Stomach (tissue), 19 donors: ENCODE measurements at places on chromosomes 3 and 15. TPM values are rescaled to one million over a fixed set of nuclear protein-coding genes. Genes with fewer than 3 reads are reported as not detected.

DNA sequence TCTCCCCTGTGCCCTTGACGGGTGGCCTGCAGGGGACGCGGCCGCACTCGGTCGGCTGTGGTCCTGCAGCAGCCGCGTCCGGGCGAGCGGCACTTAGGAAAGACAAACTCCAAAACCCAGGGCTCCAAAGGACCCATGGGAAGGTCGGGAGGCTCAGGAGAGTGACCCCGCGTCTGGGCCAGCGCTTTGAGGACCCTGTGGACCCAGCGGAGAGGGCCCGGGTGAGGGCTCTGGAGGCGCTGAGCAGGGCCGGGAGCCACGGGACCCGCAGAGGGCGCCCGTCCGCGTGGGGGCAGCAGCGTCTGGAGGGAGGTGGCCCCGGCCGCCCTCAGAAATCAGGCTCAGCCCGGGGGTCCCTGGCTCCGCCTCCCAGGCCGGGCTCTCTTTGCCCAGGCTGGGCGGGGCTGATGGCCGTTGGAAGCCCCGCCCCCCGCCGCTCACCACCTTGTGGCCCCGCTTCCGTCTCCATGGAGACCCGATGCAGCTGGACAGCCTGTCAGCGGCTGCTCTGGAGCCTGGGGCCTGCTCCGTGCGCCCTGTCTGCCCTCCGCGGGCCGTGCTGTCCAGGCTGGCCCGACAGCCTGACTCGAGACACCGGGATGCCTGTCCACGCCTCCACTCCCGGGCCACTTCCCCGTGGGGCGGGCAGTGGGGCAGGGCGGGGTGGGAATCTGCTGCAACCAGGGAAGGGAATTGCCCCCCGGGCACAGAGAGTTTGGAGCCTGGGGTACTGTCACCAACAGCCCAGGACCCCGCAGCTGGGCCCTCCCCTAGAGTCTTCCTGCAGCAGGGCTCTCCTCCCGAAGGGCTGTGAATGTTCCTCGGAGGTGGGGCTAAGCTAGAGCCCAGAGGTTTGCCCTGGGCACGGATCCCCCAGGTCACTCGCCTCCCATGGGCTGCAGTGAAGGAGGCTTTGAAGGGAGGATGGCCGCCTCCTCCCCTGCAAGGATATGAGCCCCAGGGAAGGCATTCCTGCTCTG, 34.8 kb upstream of the RPL32 start:
- DNase-seq: peak; percentile 62

Gene CCRL2
- not detected for total RNA-seq

DNA sequence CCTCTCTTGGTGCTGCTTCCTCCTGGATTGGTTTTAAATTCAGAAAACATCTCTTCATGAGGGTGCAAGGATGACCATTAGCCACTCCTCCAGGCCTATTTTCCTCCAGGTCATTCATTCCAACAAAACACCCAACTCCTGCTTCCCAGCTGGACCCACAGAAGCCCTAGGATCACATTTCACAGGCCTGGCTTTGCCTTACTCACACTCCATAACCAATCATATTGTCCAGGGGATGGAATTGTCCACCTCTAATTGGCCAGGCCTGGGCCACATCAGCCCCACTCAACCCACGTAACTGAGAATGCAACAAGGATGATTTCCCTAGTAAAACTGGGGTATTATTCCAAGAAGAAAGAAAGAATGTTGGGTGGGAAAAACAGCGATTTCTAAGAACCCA, 616.7 kb upstream of the SUCLG2 start:
- DNase-seq: no peak

GRCh38 chr15:76363251-76363650, 26.7 kb downstream of the ISL2 start:
- no peak for DNase-seq

GRCh38 chr3:70431911-70432310, 119.5 kb upstream of the MDFIC2 start:
- DNase-seq: no peak

- no peak for DNase-seq
Measured at GRCh38 chr3:102026656-102027055, 177.3 kb downstream of the NFKBIZ start.

- no peak for DNase-seq
Measured at GRCh38 chr3:169627073-169627472, 36.4 kb downstream of the MECOM start.

DNA sequence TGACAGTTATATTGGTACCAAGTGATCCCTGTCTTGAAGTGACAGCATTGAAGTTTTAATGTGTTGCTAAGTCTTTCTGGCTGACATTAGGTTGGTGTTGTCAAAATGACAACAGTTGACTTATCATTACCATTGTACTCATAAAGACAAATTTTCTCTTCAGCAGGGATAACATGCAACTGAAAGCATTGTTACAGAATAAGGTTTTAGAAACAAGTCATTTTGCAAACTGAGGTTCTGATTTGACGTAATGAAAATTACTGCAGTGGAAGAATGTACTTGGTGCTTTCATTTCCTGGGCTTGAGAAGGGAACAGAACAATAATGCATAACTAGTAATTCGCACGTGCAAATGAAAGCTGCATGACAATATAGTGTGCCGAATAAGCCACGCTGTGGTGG, 75.1 kb downstream of the MOBP start:
- DNase-seq: no peak

DNA sequence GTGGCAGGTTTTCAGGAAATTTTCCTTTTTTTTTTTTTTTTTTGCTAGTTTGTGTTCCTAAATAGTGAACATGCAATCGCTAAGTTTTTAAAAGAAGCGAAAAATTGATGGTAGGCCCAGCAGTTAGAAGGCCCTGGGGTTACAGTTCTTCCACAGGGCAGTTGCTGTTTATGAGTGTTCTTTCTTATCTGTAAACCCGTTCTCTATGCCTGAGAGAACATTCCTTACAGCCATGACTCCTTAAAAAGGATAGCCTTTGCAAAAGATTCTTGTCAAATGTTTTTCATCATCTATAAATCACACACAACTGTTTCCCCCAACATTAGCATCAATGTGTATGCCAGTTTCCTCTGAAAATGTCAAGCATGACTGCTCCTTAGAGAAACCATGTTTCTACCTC, 23.8 kb upstream of the MYZAP start:
- DNase-seq: no peak

Gene GHRL
- total RNA-seq: 4.1 TPM

Gene CPEB1
- total RNA-seq: 1.2 TPM

GRCh38 chr15:47364230-47365141, 352.8 kb upstream of the SEMA6D start:
- peak; percentile 17 for DNase-seq

DNA sequence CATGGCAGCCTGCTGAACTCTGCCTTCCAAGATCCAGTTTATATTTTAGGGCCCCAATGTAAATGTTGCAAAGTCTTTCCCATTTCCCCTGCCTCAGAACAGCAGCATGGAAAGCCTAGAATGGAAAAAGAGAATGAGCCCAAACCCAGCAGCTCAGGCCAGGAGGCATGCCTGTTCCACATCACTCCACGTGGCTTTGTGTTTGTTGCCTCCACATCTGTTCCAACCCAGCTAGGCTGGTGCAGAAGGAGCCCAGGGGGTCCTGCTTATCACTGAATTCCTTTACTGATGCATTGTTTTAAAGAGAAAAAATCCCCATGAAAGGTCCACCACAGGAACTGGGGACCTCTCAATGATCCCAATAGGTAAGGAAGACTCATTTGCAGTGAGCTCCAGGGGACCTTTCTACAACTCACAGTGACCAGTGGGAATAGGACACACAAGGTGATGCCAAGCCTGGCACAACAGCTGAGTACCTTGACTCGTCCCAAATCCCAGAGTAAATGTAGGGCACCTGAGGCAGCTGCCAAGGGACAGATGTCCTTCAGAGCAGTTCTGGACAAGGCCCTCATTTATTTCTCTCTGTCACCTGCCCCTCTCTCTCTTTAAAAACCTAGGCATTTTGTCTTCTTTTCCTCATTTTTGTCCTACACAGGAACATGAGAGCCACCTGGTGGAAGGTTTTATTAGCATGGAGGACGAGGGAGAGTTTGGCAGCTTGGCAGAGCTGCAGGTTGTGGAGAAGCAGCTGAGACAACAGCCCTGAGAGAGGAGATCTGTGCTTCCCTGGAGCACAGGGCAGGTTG, 41.7 kb upstream of the ADAMTS17 start:
- no peak for DNase-seq

- no peak for DNase-seq
Measured at GRCh38 chr3:178155521-178155920, 380.7 kb upstream of the KCNMB2 start.

Gene CA12
- 1.8 TPM for total RNA-seq

Gene GUCA1C
- total RNA-seq: not detected

- DNase-seq: no peak
Measured at GRCh38 chr15:88428053-88428452, 39.1 kb downstream of the MRPL46 start.

Gene PCLAF
- not detected for total RNA-seq

Gene LEKR1
- total RNA-seq: not detected

- DNase-seq: no peak
Measured at GRCh38 chr3:24003466-24003865, 58.4 kb downstream of the NR1D2 start.

DNA sequence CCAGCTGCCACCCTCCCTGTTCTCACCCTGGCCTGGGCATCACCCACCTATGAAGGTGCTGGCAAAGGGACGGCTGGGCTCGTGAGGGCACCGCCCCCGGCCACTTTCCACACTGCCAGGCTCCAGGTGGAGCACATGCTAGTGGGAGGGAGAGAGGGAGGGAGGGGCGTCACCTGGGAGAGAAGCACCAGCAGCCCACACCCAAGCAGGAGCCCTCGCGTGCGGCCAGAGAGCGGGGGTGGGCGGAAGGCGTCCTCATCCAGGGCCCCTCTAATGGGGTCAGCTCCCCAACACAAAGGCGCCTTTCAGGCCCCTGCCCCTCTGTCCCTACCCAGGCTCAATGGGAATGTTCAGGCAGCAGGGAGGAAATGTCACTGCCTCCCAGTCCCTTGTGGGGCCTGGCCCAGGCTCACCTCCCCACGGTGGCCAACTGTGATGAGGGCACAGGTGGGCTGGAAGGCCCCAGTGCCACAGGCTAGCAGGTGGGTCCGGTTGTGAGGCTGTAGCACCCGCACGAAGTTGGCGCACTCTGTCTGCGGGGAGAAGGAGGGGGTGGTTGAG, 3.1 kb downstream of the SEMA3G start:
- DNase-seq: no peak

DNA sequence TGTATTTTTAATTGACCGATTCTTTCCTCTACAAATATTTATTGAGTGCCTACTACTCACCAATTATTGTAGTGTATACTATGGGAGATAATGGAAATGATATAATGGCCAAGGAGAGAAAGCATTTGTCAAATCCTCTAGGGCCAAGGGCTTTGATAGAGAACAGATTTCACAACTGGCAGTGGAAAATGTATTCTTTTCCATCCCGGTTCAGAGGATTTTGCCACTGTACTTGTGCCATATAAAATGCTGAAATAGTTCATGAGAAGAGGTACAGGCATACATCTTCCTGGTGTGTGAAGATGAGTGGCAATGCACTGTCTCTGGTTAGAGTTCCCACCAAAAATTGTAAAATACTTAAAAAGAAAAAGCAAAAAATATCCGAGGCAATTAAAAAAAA, 451.6 kb upstream of the TPRG1 start:
- no peak for DNase-seq

DNA sequence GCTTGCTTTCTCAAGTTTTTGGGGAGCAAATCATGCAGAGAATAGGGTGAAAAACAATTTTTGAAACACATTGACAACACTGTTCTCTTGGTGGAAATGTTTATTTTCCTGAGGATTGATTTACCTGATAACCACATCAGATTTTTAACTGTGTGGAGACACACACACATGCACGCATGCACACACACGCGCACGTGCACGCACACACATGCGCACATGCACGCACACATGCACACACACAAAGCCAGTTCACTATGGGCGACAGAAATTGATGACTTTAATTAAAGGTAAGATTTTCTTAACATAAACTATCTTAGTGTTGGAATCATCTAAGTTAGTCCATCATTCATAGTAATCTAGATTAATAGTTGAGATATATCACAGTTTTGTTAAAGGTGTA, 15.3 kb downstream of the LMLN start:
- no peak for DNase-seq

- DNase-seq: peak; percentile 28
Measured at GRCh38 chr15:80804970-80805495, 25.9 kb downstream of the CEMIP start.

- DNase-seq: no peak
Measured at GRCh38 chr3:136595913-136596697, 156.1 kb downstream of the STAG1 start.

GRCh38 chr15:65110676-65111292, 4.2 kb downstream of the UBAP1L start:
- no peak for DNase-seq

DNA sequence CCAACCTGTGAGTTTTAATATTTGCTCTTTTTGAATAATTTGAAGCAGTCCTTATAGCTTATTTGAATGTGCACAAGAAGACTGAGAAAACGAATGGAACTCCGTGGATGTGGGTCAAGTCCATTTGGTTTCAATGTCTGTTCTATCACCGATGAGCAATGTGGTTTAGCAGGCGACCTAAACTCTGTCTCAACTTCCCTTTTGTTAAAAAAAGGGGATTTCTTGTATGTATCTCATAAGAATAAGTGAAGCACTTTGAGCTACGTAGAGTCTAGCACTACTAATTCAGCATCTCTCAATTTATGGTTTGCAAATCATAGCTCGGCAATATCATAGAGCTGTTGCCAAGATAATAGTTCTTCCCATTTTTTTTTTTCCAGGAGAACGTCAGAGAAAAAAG, 4.6 kb upstream of the SKIL start:
- no peak for DNase-seq

DNA sequence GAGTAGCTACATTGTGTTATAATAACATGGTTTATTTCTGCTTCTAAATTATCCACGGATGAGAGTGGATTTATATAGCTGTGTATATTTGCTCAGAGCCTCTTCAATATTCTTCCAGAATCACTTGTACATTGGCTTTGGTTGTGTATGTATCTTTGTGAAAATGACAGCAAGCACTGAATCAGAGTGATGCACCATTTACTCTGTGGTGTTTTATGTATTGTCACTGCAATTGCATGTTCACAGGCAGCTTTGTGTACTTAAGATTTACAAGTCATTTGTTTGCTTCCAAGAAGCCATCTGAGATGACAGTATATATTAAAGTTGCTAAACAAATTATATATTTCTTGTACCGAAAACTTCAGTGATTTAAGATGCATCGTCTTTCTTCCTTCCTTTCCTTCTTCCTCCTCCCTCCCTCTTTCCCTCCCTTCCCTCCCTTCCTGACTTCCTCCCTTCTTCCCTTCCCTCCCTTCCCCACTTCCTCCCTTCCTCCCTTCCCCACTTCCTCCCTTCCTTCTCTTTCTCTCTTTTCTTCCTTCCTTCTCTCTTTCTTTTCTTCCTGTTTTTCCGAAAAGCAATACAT, 362.3 kb upstream of the GOLIM4 start:
- no peak for DNase-seq

DNA sequence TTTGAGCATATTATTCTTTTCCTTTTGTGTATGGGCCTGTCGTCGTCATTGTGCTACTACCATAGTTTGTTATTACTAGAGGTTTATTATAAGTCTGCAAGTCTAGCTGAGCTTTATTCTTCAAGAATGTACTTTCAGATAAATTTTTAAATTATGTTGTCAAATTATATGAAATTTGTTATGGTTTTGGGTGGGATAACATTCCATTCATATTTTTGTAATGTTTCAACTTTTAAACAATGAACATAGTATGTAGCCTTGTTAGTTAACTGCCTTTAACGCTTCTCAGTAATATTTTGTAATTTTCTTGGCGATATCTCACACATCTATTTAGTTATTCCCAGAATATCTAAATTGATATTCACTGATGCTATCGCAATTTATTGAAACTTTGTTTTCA, 41.6 kb upstream of the GOLGA8B start:
- DNase-seq: no peak
